ENCODE measurements at places on chromosomes 4 and X.

GRCh38 chr4:182968917-182969650 lies 51.9 kb upstream of the DCTD start:
- no peak for DNase-seq

GRCh38 chr4:169269916-169270809 lies 593 bp downstream of the SH3RF1 start:
- no peak for DNase-seq

DNA sequence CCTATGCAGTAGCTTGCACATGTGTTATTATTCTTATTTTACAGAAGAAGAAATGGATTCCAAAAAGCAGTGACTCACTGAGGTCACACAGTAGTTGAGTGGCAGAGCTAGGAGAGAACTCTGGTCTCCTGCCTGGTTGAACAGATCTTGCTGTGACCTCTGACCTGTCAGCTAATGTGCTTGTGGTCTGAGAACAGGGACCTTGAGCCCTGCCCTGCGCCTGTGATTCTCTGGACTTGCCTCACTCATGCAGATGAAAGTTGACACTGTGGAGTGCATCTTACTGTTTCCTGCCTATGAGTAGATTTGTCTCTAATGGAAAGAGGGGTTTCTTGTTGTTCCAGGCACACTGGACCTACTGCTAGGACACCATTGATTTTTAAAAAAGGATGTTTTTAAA lies 32.3 kb downstream of the ETNPPL start:
- no peak for DNase-seq

DNA sequence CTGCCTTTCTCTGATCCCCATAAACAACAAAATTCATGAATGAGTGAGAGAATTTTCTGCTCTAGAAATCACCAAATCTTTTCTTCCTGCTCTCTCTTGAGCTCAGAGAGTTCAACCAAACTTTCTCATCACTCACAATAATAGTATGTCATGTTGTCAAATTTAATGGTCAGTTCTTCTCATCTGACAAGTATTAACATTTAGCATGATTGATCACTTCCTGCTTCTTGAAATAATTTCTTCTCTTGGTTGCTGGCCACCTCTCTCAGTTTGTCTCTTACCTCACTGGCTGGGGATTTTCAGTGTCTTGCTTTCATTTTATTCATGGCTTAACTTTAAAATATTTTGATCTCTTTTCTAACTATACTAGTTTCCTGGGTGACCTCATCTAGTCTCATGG lies 25.5 kb upstream of the FGF5 start:
- DNase-seq = no peak

GRCh38 chr4:22897520-22898108 lies 204.9 kb downstream of the GBA3 start:
- no peak for DNase-seq

Data from stimulated activated CD4-positive, alpha-beta T cell treated with anti-CD3 and anti-CD28 coated beads, Interleukin-2, amount 100 ng/mL, for 4 hours (primary cell).